Stimulated activated CD8-positive, alpha-beta memory T cell treated with anti-CD3 and anti-CD28 coated beads, Interleukin-4, amount 100 ng/mL, for 24 hours (primary cell): ENCODE measurements at places on chromosomes 6 and 20.

DNA sequence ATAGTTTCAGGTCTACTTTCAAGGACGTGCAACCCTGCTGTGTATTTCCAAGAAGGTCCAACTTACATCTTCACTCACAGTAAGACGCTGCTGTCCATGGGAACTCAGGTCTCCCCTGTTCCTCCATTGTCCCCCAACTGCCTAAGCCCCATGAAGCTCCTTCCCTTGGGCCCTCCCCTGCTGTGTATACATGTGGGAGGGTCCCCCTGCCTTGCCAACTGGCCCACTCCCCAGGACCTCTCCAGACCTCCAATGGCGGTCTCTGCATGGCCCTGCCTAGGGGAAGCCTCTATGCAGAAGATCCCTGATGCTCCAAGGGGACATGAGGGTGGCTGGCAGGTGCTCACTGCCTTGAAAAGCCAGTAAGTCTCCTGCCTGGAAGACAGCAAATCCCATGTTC lies 186.7 kb upstream of the CST7 start:
- DNase-seq, result no peak

- DNase-seq, result no peak
Observed at GRCh38 chr6:49646942-49647341, 10.3 kb upstream of the RHAG start.

DNA sequence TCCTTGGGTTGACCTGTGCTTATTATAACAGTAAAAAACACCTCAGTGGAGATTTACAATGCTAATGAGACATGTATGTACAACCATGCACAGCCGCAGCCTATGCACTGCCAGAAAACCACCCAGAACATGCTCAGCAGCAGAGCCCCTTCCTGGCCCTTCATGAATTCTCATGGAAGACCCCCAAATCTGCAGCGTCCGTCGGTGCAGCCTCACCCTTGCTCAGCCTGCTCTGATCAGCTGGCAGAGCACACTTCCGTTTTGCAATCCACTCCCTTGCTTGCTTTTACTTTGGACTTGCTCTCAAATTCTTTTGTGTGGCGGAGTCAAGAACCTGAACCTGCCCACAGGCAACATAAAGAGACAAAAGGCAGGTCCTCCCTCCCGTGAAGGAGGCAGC lies 378.2 kb upstream of the SULF2 start:
- DNase-seq, result no peak

GRCh38 chr6:15654250-15654649 lies 8.6 kb downstream of the DTNBP1 start:
- DNase-seq, result no peak

DNA sequence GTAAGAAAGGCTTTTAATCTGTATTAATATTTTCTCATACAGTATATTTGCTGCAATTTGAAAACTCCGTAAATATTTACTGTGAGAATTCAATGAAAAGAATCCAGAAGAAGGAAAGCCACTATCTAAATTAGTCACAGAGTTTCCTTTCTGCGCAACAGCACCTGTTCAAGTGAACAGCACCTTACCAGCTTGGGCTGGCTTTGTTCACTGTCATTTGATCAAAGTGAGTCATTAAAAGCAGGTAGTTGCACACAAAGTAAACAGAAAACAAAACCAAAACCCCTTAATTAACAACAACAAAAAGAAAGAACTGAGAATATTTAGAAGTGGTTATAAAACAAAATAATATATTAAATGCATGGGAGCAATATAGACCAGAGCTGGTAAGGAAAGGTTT lies 12.8 kb downstream of the SMLR1 start:
- DNase-seq, result no peak

- DNase-seq, result no peak
Observed at GRCh38 chr6:164121527-164121926, 707.0 kb downstream of the QKI start.

GRCh38 chr6:37155394-37156312 lies 14.3 kb upstream of the PIM1 start:
- no peak for DNase-seq

- no peak for DNase-seq
Observed at GRCh38 chr6:163605385-163606097, 191.0 kb downstream of the QKI start.

DNA sequence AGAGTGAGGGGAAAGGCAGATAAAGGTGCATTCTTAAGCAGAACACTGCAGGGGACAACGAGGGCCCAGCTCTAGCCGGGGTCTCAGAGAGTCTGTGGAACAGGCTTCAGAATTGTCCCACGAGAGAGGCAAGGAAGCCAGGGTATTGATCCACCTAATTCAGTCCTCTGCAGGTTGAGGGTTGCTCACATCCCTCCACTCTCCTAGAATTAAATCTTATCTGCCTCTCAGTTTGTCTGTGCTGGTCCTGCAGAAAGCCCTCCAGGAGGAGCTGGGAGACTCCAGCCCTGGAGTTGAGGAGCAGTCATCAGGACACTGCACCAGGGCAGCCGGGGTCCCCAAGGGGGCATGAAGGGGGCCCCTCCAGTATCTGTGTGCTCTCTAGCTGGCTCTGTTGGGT lies 39.1 kb downstream of the SLC24A3 start:
- no peak for DNase-seq

DNA sequence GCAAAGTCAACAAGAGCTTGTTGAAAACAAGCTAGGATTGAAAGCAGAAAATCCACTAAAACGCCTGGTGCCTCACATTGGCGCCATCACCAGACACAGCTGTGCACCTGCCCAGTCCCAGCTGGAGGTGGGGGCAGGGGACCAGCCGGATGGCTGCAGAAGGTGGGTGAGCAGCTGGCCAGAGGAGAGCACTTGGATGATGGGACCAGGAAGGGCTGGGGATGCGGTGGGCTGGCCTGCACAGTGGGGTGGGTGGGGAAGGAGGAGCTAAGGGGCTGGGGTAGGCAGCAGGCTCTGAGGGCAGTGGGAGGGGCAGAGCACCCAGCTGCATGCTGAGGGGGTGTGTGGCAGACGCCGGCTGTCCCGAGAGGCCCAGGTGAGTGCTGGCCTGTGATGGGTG lies 7.1 kb downstream of the CABLES2 start:
- DNase-seq, result no peak

DNA sequence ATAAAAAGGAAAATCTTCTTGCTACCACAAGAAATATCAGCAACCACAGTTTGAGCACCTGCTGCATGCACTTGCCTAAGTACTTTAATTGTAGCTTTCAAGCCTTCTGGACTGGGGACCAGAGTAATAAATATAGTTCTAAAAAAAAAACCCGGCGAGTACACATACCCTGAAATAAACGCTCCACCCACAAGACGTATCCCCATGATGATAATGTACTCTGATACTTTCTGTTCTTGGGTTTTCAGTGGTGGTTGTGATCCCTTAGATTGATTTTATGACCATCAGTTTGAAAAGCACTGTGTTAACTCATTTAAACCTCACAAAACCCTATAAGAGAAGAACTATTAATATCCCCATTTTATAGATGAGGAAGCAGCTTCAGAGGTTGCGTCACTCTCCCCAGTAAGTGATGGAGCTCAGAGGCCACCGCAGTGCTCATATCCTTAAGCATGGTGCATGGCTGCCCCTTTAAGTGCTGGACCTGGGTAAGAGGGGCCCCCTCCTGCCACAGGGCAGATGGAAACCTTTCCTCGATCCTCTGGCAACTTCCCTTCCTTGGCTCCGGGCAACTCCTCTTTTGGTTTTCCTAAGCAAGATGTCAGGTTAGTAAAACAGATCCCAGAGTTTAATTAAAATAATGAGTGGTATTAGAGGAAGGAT lies 67.3 kb downstream of the KCNB1 start:
- DNase-seq, result no peak

GRCh38 chr6:15132854-15133670 lies 112.8 kb upstream of the JARID2 start:
- no peak for DNase-seq

DNA sequence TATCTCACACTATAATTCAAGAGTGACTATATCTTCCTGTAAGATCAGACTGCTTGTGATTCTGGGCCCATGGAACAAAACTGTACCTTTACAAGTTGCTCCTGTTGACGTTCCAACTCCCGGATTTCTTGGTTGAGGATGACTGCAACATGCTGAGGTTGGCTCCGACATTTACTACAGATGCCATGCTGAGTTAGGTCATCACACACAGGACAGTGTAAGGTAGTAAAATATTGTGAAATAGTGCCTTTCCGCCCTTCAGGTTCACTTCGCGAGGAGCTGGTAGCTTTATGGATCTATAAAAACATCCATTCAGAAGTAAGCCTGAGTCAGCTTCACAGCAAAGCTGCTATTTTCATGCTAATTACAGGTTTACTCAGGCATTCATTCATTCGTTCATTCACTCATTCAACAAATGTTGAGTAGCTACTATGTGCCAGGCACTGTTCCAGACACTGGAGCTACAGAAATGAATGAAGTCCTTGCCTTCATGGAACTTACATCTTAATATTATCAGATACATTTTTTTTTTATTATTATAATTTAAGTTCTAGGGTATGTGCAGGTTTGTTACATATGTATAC lies 175.7 kb downstream of the REV3L start:
- no peak for DNase-seq

DNA sequence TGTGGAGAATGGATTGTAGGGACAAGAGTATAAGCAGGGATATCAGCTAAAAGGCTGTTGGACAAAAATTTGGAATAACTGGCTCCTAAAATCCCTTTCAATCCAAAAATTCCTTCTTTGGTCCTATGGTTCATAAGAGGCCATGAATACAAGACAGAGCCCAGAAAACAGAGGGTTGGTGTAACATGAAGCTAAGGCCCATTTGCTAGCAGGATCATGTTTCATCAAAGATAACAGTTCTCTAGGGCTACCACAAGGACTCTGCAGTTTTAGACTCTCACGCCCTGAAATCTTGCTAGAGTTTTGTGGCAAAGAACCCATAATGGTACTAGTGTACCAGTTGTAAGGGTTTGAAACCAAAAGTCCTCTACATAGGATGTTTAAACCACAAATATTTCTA lies 327.8 kb upstream of the TBX18 start:
- DNase-seq, result no peak

- no peak for DNase-seq
Observed at GRCh38 chr6:3742076-3742425, 9.5 kb downstream of the PXDC1 start.

DNA sequence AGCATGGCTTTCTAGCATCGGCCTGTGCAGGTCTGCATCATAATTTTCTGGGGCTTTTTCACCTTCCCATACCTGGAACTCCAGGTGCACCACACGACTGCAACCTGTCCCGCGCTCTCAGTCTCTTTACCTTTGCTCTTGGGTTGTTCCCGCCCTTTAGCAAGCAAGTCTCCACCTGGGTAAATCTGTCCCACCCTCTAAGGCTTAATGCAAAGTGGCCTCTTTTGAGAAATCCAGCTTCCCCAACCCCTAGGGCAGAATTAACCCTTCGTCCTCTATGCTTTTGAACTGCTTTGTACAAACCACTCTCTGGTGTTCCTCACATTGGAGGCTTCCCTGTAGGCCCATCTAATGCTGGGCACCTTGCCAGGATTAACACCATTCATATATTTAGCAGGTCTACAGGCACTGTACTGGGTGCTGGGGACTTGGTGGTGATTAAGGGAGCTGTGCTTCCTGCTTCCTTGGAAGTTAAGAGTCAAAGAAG lies 2.8 kb downstream of the ITPR3 start:
- no peak for DNase-seq

- DNase-seq, result no peak
Observed at GRCh38 chr6:101747160-101747559, 353.7 kb downstream of the GRIK2 start.

DNA sequence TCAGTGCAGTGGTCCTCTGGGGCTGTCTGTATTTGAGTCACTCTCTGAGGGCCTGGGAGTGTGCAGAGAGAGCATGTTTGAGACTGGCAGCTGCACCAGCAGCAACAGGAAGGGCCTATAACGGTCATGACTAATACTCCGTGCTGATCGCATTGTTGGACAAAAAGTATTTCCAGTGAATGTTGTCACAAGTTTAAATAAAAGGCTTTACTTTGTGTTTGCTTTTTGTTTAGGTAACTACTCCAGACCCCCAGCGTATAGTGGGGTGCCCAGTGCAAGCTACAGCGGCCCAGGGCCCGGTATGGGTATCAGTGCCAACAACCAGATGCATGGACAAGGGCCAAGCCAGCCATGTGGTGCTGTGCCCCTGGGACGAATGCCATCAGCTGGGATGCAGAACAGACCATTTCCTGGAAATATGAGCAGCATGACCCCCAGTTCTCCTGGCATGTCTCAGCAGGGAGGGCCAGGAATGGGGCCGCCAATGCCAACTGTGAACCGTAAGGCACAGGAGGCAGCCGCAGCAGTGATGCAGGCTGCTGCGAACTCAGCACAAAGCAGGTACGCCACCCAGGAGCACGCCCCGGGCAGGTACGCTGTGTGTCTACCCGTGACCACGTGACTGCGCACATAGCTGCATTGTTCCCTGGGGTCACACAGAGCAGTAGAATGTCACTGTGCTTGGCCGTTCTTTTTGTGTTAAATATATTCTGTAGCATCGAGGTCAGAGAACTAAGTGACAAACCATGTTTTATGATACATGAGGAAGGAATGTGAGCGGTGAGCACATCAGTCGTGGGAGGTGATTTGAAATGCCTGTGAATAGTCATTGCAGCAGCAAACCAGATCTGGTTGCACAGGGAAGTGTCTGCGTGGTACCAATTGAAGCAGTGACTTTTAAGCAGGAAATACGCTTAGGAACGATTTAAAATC lies 174.7 kb downstream of the TMEM242 start:
- DNase-seq, result no peak

DNA sequence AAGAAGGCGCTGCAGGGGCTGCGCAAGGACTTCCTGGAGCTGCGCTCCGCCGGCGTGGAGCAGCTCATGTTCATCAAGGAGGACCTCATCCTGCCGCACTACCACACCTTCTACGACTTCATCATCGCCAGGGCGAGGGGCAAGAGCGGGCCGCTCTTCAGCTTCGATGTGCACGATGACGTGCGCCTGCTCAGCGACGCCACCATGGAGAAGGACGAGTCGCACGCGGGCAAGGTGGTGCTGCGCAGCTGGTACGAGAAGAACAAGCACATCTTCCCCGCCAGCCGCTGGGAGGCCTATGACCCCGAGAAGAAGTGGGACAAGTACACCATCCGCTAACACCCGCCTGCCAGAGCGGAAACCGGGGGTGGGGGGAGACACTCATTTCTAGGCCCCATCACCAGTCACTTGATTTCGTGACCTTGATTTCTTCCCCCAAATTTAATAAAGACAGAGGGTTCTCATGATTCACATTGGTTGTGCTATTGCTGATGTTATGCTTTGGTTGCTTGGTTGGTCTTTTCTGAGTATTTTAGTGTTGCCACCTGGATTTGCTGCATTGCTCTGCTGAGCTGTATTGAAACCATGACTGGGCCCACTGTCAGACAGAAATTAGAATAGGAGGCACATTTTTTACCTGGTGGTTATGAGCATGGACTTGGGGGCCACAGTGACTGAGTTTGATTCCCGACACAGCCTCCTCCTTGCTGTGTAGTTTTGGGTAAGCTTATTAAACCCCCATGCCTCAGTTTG lies 1.5 kb downstream of the FAM50B start:
- DNase-seq, result peak; percentile 24

GRCh38 chr6:133202610-133203343 lies 38.4 kb upstream of the EYA4 start:
- DNase-seq, result no peak
